ENCODE measurements at places on chromosomes 7 and 10.

- DNase-seq = no peak
Measured at GRCh38 chr10:132738454-132739224, 47.3 kb downstream of the NKX6-2 start.

DNA sequence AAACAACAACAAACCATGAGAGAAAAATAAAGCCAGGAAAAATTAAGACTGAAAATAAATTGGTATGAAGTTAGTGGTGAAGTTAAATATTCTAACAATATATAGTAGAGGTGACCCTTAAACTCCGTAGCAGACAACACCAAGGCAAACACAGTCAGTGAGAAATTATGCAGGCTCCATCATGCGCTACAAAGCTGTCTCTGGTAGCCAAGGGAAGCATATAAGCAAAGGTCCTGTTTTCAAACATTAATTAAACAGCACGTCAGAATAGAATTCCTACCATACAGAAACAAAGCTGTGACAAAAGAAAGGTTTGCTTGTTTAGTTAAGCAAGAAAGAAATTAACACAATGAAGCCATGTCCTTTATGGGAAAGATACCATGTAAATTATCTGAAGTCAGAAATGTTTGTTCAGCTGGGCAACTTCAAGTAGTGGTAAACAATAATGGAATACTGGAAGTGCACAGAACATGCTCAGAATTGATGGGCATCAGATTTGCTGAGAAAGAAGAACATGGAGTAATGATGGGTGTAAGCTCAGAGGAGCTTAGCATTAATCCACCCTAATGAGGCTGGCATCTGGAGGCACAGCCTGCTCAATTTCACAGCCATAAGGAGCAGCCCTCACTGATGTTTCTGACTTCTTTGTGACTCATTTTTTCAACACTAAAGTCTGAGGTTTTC is 75.7 kb downstream of the IGF2BP3 start:
- no peak for DNase-seq

DNA sequence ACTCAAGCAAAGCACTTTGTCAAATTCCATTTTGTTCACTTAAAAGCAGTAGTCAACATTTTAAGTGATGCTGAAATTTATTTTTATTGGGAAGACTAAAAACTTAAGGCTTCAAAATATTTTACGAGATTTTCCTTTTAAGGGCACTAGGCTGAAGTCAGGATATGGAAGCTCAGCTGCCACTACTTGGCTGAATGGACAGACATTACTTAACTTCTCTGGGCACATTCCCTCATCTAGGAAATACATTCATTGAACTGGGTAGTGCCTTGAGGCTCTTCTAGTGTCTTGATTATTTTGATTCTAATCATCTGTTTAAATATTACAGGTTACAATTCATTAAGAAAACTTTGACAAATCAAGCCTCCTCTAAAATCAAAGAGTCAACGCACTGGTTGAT is 11.1 kb downstream of the MEOX2 start:
- DNase-seq = no peak

- no peak for DNase-seq
Measured at GRCh38 chr10:123009105-123009820, 457 bp downstream of the ACADSB start.

DNA sequence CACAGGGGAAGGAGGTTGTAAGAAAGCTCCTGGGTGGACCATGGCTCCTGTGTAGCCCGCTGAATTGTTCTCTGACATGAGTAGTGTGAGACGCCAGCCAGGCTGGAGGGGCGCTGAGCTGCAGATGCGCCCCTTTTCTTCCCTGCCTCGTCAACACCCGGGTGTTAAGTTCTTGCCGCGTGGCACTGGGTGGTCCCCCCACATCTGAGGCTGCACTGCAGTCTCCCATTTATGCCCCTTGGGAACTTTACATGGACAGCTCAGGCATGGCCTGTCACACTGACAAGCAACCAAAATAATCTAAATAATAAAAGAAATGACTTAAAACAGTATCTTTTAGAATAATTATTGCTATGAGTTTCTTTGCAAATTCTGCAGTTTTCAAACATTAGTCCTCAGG is 34.6 kb upstream of the HSPA12A start:
- no peak for DNase-seq

DNA sequence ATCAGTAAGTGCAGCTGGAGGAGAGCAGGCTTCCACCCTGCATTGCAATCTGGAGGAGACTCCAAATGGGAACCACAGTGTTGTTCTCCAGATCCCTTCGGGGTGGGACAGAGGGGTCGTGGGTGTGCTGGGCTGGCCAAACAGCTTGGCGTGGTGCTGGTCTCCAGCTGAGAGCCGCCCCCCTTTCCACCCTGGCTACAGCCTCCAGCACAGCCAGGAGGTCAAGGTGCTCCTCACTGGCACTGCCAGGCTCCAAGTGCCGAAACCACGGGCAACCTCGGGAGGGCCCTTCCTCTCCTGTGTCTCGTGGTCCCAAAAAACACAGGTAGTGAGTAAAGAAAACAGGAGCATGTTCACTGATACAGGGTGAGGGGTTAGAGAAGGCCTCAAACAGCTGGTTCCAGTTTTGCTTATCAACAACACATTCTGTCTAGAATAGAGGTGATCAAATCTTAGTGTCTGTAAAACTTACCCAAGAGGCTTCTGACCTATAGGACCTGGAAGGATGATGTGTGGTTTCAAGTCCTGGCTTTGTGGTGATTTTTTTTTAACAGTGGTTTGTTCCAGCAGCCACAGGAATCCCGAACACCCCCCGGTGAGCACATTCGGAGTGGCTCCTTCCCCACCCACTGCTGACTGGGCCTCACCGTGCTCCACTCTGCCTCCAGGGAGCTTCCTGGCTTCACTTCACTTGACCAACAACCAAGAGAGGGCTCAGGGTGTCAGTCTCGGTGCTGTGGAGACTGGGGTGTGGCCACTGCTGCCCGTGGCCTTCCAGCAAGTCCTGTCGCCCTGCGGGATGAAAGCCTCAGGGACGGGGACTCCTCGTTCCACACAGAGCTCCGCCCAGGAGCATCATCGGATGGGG is 31.2 kb upstream of the EN2 start:
- no peak for DNase-seq

- no peak for DNase-seq
Measured at GRCh38 chr7:129649128-129649690, 37.7 kb downstream of the NRF1 start.

GRCh38 chr7:152513861-152514770 is 78.3 kb upstream of the KMT2C start:
- DNase-seq = no peak

DNA sequence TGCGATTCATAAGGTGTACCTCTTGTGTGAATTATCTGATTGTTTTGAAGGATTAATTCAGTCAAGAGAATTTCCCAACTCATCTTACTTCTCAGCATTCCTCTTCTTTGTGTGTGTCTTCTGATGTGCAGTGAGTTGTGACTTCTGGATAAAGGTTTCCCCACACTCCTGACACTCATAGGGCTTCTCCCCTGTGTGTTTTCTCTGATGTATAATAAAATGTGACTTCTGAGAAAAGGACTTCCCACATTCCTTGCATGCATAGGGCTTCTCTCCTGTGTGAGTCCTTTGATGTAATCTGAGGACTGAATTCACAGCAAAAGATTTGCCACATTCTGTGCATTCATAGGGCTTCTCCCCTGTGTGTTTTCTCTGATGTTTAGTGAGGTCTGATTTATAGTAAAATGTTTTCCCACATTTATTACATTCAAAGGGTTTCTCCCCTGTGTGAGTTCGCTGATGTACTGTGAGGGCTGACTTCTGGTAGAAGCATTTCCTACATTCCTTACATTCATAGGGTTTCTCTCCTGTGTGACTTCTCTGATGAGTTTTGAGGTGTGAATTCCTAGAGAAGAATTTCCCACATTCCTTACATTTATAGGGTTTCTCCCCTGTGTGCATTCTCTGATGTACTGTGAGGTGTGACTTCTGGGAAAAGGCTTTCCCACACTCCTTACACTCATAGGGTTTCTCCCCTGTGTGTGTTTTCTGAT is 24.2 kb downstream of the ZNF25 start:
- no peak for DNase-seq

DNA sequence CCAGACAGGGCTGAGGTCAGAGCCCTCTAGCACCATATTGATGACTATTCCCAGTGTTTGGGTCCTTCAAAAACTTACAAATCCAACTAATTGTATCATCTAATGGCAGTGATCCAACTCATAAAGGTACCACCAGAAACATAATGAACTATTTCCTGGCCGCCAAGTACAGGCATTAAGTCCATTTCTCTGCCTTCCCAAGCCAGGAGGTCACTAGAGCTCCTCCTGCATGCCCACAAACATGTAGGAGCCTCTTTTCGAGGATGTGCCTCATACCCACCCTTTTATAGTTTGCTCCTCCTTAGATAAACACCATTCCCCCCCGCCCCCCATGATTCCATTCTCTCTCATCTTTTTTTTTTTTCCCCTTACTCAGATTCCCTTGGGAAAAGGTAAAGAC is 91.3 kb downstream of the CHN2 start:
- DNase-seq = no peak
